ENCODE measurements at places on chromosomes 1 and 21.

DNA sequence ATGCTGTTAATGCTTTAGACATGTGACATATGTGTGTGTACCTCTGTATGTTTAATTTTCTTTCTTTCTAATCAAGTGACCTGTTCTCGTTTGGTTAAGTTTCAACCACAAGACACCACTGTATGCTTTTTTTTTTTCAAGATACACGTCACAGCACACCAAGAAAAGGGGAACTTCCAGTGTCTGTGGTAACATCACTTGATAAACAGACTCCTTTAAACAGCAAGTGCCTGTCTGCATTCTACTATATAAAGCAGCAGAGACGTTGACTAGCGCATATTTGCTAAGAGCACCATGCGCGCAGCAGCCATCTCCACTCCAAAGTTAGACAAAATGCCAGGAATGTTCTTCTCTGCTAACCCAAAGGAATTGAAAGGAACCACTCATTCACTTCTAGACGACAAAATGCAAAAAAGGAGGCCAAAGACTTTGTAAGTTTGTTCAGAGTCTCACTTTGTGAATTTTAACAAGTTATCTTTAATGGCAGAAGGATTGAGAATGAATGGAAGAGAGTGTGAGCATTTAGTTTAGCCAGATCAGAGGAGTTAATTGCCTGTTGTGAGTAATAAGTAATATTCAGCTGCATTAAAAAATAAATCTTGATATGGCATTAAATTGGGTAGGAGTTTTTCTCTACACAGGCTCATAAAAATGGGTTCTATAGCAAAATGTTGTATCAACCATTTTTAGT is at the start of gene RGS1:
Gene RGS1, plus strand, starts transcription at position 275 of the 691 bp plus-strand sequence. Its CDS starts 20 bp downstream, at position 295.
- DNase-seq: peak; percentile 98

DNA sequence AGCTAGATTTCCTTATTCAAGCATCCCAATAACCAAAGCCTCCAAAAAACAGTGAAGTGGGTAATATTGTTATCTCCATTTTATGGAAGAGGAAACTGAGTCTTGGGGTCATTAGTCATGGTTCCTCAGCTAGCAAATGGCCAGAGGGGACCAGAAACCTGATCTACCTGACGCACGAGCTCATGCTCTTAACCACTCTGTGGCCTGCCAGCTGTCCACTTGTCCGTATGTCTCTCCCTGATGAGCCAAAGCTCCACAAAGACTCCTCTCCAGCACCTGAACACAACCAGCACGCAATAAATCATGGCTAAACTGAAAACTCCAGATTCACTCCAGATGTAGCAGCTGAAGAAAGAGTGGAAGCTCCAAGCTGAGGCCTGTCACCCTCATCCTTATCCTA is 5.8 kb downstream of the CAPN8 start:
- no peak for DNase-seq

DNA sequence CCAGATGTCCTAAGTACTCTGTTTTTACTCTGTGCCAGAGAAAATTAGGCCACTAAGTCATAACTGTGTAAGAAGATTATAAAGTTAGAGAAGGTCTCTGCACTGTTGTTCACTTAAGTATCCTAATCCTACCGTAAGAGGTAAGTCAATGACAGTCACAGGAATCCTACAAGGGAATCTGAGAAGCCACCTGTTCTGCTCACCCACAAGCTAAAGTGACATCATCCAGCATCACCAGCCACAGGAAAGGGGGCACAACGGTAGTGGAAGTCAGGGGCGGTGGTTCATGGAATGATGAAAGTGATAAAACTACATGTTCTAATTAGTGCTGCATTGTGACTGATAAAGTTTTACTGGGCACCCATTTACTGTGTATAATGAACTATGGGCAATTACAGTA is 92.7 kb downstream of the PLD5 start:
- DNase-seq: no peak

GRCh38 chr1:21543598-21543997 is 34.4 kb downstream of the ALPL start:
- no peak for DNase-seq

- DNase-seq: no peak
Measured at GRCh38 chr1:17251246-17251645, 2.3 kb downstream of the PADI3 start.

- DNase-seq: no peak
Measured at GRCh38 chr21:33136847-33137502, 67.0 kb downstream of the OLIG1 start.

DNA sequence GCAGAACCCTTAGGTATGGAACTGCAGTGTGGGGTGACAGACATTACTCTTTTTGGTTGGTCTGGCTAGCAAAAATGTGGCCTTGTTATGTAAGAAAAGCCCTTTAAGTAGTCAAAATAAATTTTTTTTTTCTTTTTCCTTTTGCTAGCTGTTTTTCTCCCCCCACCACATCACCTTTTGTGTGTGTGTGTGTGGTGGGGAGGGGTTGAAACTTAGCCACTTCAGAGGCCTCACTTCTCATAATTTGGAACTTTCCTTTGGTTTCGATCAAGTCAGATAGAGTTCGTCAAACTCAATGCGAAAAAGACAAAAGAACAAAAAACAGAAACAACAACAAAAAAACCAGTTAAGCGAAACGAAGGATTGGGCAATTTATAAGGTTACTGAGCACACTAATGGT is 1.9 kb upstream of the PRMT2 start:
- DNase-seq: no peak

DNA sequence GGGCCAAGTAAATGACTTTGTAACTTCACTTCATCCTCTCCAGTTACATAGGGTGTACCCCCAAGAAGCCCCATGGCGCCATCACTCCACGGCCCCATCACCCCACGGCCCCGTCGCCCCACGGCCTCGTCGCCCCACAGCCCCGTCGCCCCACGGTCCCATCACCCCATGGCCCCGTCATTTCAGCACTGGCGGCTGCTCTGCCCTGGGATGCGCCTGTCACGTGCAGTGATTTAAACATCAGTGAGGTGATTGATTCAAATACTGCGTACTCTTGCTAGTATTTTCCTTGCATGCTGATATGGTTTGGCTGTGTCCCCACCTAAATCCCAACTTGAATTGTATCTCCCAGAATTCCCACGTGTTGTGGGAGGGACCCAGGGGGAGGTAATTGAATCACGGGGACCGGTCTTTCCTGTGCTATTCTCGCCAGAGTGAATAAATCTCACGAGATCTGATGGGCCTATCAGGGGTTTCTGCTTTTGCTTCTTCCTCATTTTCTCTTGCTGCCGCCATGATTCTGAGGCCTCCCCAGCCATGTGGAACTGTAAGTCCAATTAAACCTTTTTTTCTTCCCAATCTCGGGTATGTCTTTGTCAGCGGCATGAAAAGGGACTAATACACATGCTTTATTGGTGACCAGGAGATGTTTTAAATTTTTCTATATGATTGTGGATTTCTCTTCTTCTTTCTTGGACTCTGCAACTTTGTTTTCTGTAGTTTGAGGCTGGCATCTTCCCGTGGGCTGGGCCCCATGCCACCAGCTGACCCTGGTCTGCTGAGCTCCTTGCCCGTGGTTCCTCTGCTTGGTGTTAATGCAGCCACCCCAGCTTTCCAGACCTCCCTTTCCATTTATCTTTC is 50.1 kb upstream of the PCBP3 start:
- no peak for DNase-seq

GRCh38 chr1:16068356-16069270 is 4.8 kb downstream of the FAM131C start:
- DNase-seq: peak; percentile 36

- DNase-seq: no peak
Measured at GRCh38 chr1:66176832-66177231, 357.1 kb upstream of the SGIP1 start.

DNA sequence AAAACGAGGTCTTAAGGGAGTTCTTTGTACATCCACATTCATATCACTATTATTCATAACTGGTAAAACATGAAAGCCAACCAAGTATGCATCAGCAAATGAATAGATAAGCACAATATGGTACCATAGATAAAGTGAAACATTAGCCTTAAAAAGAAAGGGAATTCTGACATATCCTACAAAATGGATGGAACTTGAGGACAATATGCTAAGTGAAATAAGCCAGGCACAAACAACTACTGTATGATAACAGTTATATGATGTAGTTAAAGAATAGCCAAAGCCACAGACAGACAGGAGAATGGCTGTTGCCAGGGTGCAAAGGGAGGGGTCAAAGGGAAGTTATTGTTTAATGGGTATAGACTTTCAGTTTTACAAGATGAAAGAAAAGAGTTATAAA is 148.9 kb downstream of the EIF4G3 start:
- DNase-seq: no peak

DNA sequence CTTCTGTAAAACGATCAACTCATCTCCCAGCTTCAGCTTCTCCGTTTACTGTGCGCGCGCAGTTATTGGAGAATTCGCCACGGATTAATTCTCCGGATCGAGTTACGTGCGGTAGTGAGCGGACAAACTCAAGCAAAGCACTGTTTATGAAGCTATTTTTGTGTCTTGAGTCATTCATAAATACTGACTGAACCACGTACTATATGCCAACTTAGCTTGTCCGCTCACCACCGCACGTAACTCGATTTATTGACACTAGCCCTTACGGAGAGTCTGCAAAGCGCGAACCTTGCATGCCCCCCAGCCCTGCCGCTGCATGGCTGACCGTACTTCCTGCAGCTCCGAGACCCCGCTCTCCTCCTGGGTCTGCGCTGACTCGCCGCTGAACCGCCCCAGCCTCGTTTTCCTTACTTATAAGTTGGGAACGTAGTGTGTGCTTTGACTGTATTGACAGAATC is 773 bp downstream of the CHD1L start:
- no peak for DNase-seq

GRCh38 chr1:177281901-177282300 is 111.1 kb downstream of the BRINP2 start:
- DNase-seq: no peak

DNA sequence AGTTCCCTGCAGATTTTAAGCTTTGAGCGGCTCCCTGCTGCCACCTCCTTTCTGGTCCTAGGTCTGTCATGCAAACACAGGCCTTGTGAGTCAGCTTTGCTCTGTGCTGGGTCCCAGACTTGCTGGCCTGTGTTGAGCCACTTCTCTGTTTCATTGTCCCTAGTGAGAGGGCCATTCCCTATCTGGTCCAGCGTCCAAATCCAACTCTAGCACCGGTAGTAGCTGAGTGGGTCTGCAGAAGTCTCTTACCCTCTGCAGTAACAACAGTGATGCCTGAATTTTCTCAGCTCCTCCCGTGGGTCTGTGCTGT is 5.8 kb downstream of the TTC22 start:
- DNase-seq: no peak

DNA sequence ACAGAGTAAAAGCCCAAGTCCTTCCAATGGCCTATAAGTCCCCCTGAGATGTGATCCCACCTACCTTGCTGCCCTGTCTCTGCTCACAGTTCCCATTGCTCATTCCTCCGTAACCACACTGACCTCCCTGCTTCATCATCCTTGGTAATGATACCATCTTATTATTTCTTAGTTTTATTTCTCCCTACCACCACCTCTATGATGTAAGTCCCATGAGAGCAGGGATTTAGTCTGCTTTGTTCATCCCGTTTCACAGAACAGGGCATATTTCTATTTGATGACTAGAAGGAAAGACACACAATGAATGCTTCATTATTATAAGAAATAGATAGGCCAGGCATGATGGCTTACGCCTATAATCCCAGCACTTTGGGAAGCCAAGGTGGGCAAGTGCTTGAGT is 22.5 kb downstream of the NIBAN1 start:
- no peak for DNase-seq

DNA sequence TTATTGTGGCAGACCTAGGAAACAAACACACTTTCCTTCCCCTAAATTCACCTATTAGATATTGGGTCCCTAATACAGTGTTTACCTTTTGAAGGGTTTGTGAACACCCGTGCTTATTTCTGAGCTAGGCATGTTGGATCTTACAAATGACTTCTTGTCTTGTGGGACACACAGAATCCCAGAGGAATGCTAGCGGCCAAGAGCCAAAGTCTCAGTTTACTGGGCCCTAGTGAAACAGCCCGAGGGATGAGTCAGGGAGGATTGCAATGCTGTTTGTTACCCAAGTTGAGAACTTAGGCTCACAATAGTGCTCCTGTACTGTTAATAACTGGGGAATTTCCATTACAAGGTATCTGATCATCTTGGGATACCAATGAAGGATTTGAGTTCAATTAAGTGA is 100.1 kb upstream of the AKT3 start:
- DNase-seq: peak; percentile 85

DNA sequence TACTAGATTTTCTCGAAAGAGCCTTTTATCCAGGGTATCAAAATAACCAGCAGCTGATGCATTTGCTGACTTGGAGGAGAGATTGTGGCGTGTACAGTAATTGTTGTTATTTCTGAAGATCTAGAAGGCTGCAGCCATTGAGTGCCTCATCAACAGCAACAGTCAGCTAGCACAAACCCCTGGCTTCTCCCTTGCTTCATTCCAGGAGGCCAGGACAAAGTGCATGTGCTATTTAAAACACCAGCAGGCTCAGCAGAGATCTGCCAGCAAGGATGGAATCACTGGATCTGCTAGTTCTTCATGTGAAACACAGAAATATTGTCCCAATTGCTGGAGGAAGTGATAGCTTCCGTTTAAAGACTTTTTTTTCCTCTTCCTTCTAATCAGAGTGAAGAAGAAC is 2.8 kb upstream of the NGF start:
- no peak for DNase-seq

DNA sequence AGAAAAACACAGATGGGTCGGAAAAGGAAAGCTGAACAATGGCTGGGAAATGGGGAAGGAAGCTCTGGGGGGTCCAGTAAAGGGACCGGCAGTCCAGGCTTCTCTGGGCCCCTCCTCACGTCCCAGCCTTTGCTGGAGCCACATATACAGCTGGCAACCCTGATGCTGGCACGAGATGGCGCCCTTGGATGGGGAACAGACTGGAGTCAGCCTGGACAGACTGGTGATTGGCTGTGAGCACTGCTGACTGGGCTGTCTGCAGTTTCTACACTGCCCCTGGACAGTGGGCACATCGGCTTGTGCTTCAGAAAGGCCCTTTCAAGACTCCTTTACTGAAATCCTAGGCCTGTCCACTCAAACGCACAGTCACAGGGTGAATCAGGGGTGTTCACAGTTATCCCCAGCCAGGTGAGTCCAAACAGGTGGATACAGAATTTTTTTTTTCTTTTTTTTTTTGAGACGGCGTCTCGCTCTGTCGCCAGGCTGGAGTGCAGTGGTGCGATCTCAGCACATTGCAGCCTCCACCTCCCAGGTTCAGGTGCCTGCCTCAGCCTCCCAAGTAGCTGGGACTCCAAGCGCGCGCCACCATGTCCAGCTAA is 31.1 kb upstream of the ZBTB40 start:
- peak; percentile 85 for DNase-seq

- no peak for DNase-seq
Measured at GRCh38 chr1:15810073-15810472, 2.6 kb upstream of the UQCRHL start.

DNA sequence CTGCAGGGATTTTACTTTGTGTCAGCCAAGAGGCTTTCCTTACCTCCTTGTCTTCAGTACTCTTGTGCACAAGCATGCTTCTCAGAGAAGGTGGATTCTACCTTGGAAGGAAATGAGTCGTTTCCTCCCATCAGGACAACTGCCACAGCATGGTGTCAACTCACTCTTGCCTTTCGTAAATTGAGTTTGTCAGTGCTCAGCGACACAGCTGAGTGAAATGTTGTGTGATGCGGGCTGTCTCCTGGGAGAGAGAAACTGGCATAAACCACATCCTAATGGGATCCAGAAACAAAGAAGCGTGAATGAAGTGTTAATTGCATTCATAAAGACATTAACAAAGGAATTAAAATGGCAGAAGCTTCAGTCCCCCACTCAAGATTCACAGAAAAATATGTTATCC is 51.5 kb upstream of the SLC22A15 start:
- DNase-seq: no peak

GRCh38 chr1:111484391-111485026 is 10.7 kb downstream of the C1orf162 start:
- DNase-seq: no peak

GRCh38 chr1:153742411-153743142 is 14.7 kb downstream of the INTS3 start:
- DNase-seq: peak; percentile 13

GRCh38 chr1:174519844-174520243 is 72.1 kb downstream of the GPR52 start:
- DNase-seq: no peak
